ENCODE measurements at places on chromosomes 5 and 9.

GRCh38 chr5:35488055-35488454 is 129.6 kb upstream of the SPEF2 start:
- no peak for DNase-seq

DNA sequence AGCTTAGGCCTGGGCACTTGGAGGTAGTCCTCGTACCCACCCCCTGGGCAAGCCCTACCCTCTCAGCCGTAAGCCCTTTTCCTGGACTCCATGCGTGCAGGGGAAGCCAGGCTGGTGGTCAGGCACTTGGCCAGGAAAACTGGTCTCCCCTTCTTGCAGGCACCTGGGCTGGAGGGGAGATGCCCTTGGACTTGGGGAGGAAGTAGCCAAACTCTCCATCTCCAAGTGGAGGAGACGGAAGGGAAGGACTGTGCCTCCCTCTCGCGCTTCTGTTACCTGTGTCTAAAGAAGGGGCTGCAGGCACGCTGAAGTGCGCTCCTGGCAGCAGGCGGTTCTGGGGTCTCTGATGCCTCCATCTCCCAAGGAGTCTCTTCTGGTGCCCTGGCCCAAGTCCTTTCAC is 283.9 kb downstream of the PBX3 start:
- no peak for DNase-seq

DNA sequence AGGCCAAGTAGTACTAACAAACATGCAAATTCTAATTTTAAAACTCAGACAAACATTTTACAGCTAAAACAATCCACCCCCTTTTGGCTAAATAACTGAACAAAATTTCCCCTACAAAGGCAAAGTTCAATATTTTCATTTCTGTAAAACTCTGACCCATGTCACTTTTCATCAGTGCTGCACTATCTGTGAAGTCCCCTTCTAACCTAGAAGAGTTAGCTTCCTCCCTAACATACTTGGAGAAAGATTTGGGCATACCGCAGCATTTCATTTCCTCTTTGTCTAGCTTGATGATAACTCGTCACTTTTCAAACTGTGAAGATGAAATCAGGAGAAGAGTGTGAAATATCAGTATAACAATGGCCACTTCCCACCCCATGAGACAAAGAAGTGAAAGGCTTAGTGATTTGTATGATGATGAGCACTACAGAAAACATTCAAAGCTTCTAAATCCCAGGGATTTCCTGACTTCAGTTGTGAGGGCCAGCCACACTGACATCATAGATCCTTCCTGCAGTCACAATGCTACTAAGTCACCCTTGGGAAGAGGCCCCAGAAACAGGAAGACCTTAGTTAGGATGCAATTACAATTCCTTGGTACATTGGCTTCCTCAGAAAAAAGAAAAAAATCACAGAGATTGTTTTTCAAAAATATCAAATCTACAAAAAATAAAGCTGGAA is at the start of gene FAM81B:
TSS of gene FAM81B (plus strand) at position 555 of the 681 bp plus-strand sequence. CDS start at position 579, 24 bp downstream.
- DNase-seq, result no peak

DNA sequence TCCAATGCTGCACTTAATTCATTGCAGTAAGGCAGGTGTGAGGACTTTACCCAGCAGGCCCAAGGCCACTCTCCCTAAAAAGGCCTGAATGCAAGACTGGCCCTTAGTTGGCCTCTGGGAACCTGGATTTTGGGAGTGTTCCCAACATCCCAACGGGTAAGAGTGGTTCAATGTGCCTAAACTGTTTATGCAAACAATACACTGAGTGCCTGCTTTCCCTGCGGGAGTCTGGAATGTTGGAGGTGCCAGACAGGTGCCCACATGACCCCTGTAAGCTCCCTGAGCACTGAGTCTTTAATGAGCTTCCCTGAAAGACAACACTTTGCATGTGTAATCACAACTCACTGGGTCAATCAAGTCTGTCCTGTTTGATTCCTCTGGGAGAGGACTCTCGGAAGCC is 37.4 kb downstream of the NSUN2 start:
- no peak for DNase-seq

GRCh38 chr9:135961811-135962695 is 880 bp upstream of the UBAC1 start:
- DNase-seq, result no peak

GRCh38 chr9:121841771-121842611 is 190.6 kb downstream of the DAB2IP start:
- DNase-seq, result no peak

DNA sequence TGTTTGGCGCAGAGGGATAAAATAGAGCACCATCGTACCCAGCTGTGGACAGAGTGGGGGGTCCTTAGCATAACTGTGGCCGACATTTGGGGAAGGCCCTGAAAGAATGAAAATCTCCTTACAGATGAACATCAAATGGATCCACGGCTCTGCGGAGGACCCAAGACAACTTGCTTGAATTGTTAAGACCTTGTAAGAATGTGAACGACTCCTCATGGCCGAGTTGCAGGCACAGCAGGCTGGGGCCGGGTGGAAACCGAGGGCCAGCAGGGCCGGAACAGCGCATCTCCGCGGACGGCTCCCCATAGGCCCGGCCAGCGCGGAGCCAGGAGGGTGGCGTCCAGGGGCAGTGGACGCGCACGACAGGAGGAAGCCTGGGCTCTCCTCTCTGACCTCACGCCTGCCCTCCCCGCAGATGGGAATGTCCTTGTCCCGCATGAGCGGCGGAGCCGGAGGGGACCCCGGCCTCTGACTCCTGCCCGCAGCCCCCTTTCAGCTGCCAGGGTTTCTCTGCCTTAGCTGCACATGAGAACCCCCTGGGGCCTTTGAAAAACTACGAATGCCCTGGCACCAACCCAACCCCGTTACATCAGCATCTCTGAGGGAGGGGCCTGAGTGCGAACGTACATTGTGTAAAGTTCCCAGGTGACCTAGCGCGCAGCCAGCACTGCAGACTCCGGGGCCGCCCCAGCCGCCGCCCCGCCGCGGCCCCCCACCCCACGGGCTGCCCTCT is 36.2 kb upstream of the PTCH1 start:
- no peak for DNase-seq

- no peak for DNase-seq
These were observed 9.9 kb downstream of the GNAQ start for GRCh38 chr9:78021697-78022096.

DNA sequence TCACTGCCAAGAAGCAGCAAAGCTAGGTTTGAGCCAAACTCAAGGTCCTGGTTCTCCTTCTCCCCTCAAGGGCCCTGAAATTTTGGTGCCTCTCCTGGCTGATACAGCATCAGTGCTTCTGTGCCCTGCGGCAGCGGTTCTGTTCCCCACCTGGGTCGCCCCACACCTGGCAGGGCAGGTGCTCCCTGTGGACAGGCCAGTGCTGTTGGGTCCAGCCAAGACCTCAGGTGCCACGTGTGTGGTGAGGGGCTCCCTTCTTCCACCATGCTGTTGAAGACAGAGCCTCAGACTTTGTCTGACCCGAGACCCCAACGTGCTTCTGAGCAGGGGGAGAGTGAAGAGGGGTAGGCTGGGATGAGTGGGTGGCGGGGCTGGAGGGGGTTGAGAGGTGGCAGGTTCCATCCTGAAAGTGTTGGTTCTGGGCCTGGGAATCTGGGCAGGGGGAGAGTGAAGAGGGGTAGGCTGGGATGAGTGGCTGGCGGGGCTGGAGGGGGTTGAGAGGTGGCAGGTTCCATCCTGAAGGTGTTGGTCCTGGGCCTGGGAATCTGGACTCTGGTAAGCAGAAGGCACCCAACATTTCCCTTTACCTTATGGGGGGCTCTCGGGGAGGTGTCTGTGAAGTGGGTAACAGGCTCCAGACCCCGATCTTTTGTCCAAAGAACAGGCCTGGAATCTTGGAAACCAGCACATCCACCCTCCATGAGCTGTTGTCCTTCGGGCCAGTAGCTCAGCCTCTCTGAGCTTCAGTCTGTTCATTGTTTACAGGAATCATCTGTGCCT is 2.3 kb downstream of the PLEKHG4B start:
- no peak for DNase-seq

GRCh38 chr5:9401786-9402472 is 143.9 kb downstream of the SEMA5A start:
- no peak for DNase-seq

DNA sequence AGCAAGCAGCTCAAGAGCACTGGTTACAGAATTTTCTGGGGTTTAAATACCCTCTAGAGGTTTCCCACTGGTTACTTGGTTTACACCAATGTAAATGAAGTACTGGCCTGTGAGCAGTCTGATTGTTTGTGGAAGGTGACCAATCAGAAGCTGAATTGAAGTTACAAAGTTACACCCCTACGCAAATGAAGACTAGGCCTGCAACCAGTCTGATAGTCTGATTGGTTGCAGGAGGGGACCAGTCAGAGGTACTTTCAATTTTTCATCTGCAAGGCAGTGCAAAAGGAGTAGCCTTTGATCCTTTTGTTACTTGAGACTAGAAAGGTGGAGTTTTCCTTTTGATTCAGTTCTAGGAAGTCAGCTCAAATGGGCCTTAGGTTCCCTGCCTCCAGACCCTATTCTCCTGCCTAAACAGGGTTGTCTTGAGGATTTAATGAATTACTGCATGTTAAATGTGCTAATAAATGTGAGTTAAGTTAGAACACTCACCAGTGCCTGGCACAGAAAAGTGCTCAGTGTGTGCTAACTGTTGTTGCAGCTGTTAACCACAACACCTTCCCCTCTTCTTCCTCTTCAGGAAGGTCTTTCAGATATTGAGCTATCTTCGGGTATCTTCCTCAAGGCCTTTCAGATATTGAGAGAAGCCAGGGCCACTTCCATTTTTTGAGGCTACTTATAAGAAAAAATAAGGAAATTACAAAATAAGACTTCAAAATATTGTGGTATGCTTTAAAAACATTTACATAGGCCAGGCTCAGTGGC is 32.1 kb upstream of the CLINT1 start:
- no peak for DNase-seq

DNA sequence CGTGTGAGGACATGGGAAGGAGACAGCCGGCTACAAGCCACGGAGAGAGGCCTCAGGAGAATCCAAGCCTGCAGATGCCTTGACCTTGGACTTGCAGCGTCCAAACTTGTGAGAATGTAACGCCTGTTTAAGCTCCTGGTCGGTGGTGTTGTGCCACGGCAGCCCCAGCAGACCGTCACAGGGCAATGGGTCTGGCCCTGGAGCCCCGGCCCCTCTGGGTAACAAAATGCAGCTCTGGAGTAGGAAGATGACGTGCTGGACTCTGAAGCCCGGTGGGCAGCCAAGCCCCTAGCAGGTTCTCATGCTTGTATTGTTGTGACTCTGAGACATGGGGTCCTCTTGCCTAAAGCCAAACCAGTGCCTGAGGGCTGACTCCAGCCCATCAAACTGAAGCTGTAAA is 174.7 kb downstream of the IRX2 start:
- no peak for DNase-seq

DNA sequence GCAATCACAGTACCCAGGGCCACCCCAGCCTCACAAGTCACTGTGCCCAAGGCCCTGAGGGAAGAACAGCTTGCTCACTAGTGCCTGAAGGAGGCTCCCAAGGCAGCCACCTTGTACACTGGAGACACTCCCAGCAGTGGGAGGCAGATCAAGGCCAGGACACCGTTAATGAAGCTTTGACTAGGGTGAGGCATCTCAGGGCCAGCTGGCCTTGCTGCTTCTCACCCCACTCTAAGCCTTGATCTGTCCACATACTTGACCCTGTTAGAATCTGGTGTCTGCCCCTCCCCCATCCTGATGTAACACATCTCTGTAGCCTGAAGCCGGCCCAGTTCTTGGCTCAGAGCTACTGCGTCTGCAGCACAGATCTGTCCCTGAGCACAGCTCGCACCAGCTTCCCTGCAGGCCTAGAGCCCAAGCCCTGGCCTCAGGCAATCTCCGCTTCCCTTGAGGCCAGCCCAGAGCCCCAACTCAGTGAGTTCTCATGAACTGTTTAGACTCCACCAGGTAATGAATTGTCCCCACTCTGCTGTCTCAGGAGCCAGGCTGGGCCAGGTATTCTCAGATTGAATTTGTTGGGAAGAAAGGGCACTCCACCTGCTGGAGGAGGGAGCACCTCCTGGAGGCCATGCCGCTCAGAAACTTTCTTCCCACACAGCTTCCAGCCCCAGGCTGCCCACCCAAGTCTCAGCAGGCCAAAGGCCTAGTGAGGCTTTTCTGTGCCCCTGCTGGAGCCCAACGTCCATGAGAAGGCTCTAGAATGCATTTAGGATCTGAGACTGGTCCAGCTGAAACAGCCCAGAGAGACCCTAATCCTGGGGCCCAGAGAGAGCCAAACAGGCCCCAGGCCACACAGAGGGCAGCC is 13.4 kb upstream of the JADE2 start:
- DNase-seq, result no peak

DNA sequence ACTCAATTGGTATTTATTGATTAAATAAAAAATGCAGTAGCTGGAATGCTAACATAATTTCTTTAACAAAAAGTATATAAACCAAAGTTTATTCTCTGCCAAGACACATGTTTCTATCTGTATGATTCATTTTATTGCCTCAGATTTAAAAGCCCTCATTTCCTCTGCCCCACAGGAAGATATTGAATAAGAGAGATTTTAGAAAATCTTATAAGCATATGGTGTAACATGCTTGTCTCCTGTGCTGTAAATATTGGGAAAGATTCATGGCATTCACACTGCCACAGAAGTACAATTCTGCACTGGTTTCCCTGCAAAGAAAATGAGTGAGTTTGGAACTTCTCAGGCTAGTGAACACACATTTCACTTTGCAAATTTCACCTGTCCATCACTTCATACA is 134.9 kb upstream of the FBXL7 start:
- DNase-seq, result no peak

GRCh38 chr5:16866795-16867576 is 69.1 kb downstream of the MYO10 start:
- no peak for DNase-seq

- no peak for DNase-seq
These were observed 715.5 kb upstream of the PTPRD start for GRCh38 chr9:11328326-11328725.

DNA sequence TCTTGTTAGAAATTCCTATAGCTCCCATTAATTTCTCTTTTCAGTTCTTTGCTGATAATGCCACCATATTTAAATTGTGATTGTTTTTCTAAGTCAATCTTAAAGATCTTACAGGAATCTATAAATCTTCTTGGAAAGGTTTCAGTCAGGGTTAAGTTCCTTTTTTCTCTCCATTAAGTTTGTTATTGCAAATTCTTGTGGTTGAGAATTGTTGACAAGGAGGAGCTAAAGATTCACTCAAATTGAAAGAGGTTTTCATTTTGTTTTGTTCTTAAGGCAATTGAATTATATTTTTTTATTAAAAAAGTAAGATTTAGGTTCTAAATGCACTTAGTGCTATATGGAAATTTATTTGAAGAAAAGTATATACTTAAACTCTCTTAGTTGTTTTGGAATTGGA is 213.4 kb downstream of the PRR16 start:
- no peak for DNase-seq

DNA sequence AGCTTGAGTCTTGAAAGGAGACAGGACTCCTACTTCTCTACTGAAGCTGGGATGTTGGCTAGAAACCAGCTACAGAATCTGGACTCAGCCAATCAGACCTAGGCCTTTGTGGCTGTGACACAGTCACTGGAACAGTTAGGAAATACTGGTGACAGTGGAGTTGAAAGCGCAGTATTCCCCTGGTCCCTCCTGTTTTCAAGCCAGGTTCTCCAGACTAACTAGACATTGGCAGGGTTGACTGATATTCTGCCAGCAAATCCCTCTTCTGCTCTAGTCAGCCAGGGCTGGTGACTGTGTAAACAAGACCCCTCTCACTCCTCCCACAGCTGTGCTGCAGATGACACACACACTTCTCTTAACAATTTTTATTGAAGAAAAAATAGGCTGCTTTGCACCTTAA is 8.7 kb downstream of the SHROOM1 start:
- no peak for DNase-seq

Measured in stimulated activated CD4-positive, alpha-beta T cell treated with anti-CD3 and anti-CD28 coated beads, Interleukin-1b, Interleukin-23, amount 100 ng/mL, for 1 hour (primary cell).